Stimulated activated CD4-positive, alpha-beta T cell treated with anti-CD3 and anti-CD28 coated beads, Interleukin-1b, Interleukin-23, amount 100 ng/mL, for 1 hour (primary cell): ENCODE measurements at places on chromosomes 7 and 10.

DNA sequence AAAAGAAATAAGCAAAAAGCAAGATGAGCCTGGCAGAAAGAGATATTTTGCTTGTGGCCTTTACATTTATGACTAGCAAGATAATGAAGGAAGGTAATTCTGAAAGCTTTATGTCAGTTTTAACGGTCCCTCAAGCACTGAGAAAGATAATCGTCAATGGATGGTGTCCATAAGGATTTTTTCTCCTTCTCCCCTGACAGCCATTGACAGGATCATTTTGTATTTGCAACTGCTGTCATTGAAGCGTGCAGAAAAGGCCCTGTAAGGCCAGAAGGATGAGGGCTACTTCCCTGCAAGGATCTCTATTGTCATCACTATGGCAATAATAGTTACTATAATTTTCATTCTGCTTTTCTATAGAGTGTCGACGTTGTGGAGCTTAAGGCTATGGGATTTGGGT is 994 bp upstream of the LRGUK start:
- DNase-seq, result no peak

DNA sequence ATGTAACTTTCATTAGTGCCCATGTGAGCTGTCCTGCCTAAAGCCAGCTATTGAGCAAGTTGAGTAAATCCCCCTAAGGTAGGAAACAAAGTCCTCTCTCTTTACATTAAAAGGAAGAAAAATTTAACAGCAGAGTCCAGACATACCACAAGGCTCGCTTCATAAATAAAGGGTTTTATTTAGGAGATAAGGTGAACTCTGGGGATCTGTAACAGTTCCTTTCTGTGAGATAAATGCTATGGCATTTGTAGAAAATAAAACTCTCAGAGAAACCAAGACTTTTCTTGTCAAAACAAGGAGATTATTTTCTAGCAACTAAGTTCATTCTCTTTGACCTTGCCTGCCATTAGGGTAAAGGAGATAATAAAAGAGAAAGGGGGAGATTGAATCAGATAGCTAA is 32.3 kb upstream of the LYZL1 start:
- DNase-seq, result no peak

DNA sequence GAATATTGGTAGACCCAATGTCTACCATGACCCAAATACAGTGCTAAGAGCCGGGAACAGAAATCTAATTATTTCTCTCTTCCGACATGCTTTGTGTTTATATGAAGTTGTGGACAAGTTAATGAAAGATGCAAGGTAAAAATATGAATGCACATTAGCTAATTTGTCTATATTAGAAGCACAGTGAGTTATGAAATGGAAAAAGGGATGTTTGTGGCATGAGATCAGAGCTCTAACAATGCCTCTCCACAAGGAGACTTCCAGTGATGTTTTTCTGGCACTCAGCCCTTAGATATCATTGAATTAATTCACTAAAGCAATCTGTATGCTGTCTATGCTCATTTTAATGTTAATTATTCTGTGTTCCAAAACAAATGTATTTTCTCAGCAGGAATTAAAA is 897.2 kb downstream of the CNTNAP2 start:
- no peak for DNase-seq

GRCh38 chr7:13017333-13017857 is 330.0 kb downstream of the ARL4A start:
- no peak for DNase-seq

DNA sequence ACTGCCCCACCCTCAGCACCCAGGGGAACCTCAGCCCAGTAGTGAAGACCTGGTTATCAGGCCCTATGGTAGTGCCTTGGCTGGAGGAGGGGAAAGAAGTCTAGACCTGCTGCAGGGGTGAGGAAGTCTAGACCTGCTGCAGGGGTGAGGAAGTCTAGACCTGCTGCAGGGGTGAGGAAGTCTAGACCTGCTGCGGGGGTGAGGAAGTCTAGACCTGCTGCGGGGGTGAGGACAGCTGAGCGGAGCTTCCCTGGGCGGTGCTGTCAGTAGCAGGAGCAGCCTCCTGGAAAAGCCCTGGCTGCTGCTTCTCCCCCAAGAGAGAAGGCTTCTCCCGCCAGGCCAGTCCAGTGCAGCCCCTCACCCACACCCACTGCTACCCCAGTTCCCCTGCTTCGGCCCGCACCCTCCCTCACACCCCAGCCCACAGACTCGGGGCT is 6.3 kb downstream of the NOS3 start:
- no peak for DNase-seq

GRCh38 chr10:63376560-63377304 is 89.0 kb downstream of the JMJD1C start:
- no peak for DNase-seq

DNA sequence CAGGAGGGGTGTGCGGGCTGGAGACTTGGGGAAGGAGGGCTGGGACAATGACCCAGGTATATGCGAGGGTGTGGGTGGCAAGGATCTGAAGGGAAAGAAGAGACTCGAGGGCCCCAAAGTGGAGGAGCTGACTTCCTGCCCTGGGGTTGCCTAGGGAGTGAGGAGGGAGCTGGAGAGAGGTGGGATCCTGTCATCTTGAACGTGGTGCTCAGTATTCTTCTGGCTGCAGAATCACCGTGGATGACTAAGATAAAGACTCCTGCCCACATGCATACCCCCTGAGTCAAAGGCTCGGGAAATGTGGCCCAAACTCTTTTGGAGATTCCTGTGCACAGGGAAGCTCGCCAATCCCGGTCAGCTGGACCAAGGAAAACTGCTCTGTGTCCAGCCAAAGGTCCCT is 31.2 kb downstream of the COL17A1 start:
- no peak for DNase-seq

DNA sequence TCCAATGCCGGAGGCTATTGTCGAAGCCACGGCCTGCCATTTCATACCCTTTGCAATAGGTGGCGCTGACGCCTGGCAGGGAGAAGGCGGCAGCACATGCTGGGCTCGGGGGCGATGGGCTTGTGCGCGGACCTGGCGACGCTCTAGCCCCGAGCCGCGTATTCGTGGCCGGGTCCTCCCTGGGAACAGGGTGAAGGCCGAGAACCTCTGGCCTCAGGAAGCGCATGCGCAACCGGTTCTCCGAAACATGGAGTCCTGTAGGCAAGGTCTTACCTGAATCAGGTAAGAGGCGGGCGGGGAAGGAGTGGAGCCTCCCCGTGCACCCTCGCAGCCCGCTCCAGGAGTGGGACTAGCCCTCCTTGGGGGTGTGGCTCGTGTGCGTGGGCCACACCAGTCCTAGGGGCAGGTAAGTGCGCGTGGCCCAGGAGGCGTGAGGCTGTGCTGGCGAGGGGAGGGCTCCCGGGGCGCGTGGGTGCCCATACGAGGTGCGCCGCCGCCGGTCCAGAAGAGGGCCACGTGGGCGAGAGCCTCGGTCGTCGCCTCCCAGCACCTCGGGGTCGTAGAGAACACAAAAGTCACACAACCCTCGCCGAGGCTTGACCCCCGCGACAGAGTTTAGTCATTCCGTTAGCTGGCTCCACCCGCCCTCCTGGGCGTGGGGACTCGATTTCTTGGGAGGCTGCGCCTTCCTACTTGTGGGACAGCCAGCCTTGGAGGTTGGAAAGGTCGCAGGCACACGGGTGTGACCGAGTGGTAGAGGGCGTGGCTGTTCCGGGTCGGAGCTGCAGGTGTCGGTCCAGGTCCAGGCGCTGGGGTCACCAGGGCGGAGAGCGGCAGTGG is 5.6 kb upstream of the MEST start:
- DNase-seq, result peak; percentile 24

DNA sequence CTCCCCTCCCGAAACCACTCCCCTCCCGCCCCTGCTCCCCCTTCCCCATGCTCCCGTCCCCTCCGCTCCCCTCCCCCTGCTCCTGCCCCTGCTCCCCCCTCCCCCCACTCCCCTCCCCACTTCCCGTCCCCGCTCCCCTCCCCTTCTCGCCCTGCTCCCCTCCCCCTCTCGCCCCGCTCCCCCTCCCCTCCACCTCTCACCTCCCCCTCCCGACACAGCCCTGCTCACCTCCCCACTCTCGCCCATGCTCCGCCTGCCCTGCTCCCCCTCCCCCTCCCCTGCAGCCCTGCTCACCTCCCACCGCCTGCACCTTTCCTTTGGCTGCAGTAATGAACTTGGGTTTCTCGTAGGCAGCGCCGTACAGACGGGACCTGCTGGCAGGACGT is 49.9 kb upstream of the NKX6-2 start:
- DNase-seq, result no peak

DNA sequence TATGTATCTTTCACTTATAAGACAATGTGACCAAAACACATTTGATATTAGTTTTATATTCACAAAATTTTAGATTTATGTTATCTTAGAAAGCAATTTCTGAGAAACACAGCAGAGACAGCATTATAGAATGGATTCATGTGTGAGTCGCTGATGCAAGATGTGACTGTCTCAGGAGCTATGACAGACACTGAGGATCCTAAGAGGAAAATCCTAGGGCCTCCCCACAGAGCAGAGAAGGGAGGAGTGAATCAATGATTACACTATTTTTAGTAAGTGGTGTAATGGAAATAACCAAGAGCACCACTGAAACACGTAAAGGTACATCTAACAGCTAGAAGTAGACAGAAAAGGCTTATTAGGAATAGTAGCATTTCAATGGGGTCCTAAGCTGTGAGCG is 204.0 kb upstream of the PTN start:
- DNase-seq, result no peak

DNA sequence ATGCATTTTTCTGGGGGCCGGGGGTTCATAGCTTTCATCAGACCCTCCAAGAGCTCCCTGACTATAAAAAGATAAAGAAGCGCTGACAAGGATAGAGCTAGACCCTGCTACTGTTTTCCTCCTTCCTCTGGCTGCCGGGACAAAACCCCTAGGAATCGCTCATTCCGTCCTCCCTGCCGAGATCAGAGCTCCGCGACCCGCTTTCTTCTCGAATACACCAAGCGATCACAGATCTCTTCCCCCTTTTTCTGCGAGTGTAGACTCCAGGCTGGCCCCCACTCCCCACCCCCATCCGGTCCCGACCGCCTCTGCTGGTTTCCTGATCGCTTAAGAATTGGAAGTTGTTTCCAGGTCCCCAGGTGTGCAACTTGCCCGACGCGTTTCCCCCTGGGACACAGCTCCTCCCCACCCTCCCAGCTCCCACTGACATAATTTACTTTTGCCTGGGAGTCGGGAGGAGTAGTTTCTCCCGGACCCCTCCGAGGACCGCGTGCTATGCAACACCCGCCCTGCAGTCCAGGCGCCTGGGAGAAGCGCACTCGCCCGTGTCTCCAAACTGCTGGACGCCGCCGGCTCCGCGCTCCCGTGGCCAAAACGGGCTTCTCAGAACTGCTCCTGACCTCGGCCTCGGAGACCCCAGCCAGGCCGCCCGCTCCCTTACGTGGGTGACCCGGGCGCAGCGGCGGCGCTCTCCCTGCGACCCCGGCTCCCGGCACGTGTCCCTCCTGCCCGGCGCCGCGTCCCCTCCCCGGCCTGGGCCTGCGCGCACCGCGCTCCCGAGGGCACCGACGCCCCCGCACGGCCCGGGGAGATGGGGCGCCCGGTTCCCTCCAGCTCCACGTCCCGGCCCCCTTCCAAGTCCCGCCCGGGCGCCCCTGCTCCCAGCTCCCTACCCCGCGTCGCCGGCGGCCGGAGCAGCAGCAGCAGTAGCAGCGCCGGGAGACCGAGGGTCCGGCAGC is 552 bp downstream of the IL15RA start:
- peak; percentile 25 for DNase-seq
